ENCODE measurements at places on chromosomes 2 and 18.

- no peak for DNase-seq
Measured at GRCh38 chr2:120228503-120228902, 5.3 kb upstream of the TMEM185B start.

- no peak for DNase-seq
Measured at GRCh38 chr2:239326831-239327535, 73.8 kb downstream of the HDAC4 start.

GRCh38 chr2:226742347-226742746 is 57.3 kb downstream of the IRS1 start:
- DNase-seq: no peak

DNA sequence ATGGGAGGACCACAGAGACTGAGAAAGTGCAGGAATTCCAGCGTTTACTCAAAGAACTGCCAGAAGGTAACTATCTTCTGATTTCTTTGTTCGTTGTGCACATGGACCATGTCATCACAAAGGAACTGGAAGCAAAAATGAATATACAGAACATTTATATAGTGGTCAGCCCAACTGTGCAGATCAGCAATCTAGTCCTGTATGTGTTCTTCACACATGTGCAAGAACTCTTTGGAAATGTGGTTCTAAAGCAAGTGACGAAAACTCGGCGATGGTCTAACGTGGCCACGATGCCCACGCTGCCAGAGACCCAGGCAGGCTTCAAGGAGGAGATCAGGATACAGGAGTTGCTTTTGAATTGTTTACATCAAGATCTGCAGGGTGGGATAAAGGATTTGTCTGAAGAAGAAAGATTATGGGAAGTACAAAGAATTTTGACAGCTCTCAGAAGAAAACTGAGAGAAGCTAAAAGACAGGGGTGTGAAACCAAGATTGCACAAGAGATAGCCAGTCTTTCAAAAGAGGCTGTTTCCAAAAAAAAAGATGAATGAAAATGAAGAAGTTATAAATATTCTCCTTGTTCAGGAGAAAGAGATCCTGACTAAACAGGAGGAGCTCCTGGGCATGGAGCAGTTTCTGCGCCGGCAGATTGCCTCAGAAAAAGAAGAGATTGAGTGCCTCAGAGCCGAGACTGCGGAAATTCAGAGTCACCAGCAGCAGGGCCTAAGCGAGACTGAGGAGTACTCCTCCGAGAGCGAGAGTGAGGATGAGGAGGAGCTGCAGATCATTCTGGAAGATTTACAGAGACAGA is 8.3 kb upstream of the CHST10 start:
- no peak for DNase-seq

- no peak for DNase-seq
Measured at GRCh38 chr2:64222351-64222750, 78.1 kb upstream of the PELI1 start.

GRCh38 chr2:133390156-133390555 is 178.1 kb downstream of the NCKAP5 start:
- DNase-seq: peak; percentile 34

- no peak for DNase-seq
Measured at GRCh38 chr2:62803961-62804360, 98.4 kb downstream of the EHBP1 start.
